BE2C (cell line): ENCODE measurements at places on chromosomes 6 and 20.

DNA sequence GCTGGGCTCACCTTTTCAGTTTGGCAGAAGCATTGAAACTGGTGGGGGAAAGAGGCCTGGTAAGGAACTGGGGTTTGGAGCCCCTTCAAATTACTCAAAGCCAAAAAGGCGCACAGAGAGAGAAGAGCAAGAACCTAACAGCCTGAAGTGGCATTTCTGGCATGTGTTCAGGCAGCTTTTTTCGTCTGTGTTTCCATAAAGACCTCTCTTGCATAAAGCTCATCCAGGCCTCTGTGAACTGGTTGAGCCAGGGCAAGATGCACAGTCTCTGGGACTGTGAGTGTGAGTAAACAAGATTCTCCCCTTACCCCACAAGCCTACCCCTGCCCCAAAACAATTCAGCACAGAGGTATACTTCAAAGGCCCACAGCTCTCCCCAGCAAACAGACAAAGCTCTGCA is 167.8 kb downstream of the QRSL1 start:
- no peak for DNase-seq

DNA sequence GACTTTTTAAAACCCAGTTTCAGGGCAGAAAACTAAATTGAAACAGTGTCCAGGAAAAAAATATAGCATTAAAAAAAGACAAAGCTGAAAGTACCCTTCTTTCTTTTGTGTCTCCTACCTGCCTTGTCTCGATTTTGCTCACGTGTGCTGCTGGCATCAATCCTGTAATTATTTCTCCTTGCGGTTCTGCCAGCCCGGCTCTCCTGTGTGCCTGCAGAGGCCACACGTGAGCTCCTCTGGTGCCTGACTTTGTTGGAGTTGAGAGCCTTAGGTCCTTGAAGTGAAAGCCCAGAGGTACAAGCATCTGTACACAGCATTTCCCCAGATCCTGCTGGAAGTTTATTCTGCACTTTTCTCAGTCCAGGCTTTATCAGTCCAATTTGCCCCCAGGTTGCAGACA is 36.5 kb downstream of the GHRH start:
- no peak for DNase-seq

- peak; percentile 48 for DNase-seq
Measured at GRCh38 chr6:147046141-147046877, 157.9 kb upstream of the STXBP5 start.

- DNase-seq = no peak
Measured at GRCh38 chr6:142421285-142422117, 119.7 kb downstream of the ADGRG6 start.

- no peak for DNase-seq
Measured at GRCh38 chr6:3753228-3753835, 1.8 kb upstream of the PXDC1 start.
